Left renal pelvis (tissue), 4 donors: ENCODE measurements at places on chromosomes 3 and 15. TPM values are rescaled to one million over a fixed set of nuclear protein-coding genes. Genes with fewer than 3 reads are reported as not detected.

HIGD2B gene
- polyA plus RNA-seq: not detected

PROK2 gene
- polyA plus RNA-seq: 0.53 TPM

SLC2A2 gene
- polyA plus RNA-seq: 15.3 TPM

COLQ gene
- 5.3 TPM for polyA plus RNA-seq

CPNE9 gene
- 0.17 TPM for polyA plus RNA-seq

CPOX gene
- 23.5 TPM for polyA plus RNA-seq

PDZRN3 gene
- polyA plus RNA-seq: 41.5 TPM

SLC38A3 gene
- 7.1 TPM for polyA plus RNA-seq

IMPG2 gene
- 0.52 TPM for polyA plus RNA-seq

ANO10 gene
- polyA plus RNA-seq: 33.3 TPM

TTLL13 gene
- polyA plus RNA-seq: 0.35 TPM

FBN1 gene
- polyA plus RNA-seq: 67.6 TPM

PLAAT1 gene
- polyA plus RNA-seq: 5.8 TPM

CCR3 gene
- polyA plus RNA-seq: 0.27 TPM

SLC7A14 gene
- 3.1 TPM for polyA plus RNA-seq

ZNF620 gene
- polyA plus RNA-seq: 11.6 TPM

ADGRG7 gene
- polyA plus RNA-seq: not detected

GLDN gene
- polyA plus RNA-seq: 0.32 TPM

CCDC71 gene
- polyA plus RNA-seq: 24.4 TPM

FEM1B gene
- 57.4 TPM for polyA plus RNA-seq

GOLGA6A gene
- polyA plus RNA-seq: 0.66 TPM

DLEC1 gene
- 0.89 TPM for polyA plus RNA-seq

GPR171 gene
- polyA plus RNA-seq: 0.48 TPM

ARPP19 gene
- 122 TPM for polyA plus RNA-seq

CYP1A2 gene
- 0.06 TPM for polyA plus RNA-seq

SQOR gene
- 24.5 TPM for polyA plus RNA-seq

SOX14 gene
- polyA plus RNA-seq: not detected

PATL2 gene
- 0.99 TPM for polyA plus RNA-seq
